Activated T-cell treated with anti-CD3 and anti-CD28 coated beads for 48 hours (primary cell): ENCODE measurements at places on chromosomes 13 and 19.
A peak's percentile ranks its signal among the peaks of the same experiment; 100 is the strongest.

- peak; percentile 46 for DNase-seq
These were observed 1.4 kb upstream of the ZNF414 start for GRCh38 chr19:8515317-8515716.

DNA sequence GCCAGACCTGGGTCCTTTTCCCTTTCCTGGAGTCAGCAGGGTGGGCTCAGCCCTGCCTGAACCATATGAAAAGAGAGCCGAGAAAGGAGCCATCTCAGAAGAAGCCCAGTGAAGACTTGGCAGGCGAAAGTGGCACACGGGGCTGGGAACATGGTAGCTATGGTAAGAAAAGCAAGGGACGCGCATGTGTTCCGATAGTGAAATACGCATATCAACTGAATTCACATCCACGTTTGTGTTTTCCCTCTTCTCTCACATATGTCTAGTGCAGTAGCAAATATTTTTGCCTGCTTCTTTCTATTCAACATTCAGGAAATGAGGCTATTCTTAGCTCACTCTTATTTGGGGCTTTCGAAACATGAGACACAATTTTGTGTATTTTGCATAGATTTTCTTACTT, 54.1 kb upstream of the PEG3 start:
- DNase-seq = no peak

DNA sequence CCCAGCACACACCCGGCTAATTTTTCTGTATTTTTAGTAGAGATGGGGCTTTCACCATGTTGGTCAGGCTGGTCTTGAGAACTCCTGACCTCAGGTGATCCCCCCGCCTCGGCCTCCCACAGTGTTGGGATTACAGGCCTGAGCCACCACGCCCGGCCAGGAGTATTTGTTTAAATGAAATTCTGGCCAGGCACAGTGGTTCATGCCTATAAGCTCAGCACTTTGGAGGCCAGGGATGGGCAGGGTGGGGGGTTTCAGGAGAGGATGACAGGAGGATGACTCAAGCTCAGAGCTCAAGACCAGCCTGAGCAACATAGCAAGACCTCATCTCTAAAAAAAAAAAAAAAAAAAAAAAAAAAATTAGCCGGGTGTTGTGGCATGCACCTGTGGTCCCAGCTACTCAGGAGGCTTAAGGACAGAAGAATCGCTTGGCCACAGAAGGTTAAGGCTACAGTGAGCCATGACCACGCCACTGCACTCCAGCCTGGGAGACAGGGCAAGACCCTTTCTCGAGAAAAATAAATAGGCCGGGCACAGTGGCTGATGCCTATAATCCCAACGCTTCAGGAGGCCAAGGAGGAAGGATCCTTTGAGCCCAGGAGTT, 8.2 kb upstream of the DHDH start:
- no peak for DNase-seq

DNA sequence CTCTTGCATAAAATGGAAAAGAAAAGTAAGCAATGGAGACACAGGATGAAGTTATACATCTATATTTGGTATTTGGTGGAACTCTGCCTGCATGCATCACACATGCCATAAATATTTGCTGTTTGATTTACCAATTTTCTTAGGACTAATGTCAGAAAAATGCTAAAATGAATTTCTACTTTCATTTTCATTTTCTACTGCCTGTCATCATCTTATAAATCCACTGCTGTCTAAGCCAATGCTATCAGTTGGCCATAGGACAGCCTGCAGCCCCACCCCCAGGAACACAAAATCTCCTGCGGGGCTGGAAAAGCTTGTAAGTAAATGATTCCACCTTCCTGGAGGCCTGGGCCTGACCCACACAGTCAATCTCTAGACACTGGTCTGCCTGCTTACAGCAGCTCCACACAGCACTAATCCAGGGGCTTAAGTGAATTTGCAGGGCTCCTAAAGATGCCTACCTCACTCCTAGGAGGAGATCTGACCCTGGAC, 122.0 kb downstream of the ENOX1 start:
- no peak for DNase-seq

DNA sequence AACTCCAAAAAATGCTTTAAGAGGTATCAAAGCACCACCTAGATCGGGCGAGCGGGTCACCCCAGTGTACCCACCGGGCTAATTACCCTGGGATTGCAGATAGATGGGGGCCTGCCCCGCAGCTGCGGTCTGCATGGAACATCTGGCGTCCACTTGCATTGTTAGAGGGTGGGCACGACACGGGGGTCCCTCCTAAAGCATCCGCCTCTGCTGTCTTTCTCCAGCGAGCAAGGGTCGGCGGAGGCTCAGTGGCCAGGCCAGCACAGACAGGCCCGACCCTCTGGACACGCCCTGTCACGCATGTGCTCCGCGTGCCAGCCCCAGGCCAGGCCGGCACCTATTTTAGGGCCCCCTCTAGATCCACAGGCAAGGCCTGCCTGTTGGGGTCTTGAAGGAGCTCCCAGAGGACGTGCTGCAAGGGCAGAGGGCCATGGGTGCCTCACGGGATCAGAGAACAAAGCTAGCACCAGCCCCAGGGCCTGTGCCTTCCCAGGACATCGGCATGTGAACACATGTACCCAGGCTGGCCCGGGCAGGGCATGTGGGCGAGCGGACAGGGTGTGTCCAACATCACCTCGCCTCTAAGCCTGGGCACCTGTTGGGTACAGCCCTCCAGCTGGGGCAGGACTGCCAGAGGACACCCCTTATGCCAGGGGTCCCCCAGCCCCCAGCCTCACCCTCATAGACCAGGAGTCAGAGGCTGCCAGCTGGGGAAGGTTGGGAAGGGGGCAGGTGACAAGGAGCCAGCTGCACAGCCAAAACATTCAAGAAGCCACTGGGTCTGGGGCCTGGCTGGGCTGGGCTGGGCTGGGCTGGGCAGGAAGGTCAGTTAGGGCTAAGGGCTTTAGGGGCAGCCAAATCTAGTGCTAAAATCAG, 35.6 kb upstream of the NANOS3 start:
- no peak for DNase-seq

DNA sequence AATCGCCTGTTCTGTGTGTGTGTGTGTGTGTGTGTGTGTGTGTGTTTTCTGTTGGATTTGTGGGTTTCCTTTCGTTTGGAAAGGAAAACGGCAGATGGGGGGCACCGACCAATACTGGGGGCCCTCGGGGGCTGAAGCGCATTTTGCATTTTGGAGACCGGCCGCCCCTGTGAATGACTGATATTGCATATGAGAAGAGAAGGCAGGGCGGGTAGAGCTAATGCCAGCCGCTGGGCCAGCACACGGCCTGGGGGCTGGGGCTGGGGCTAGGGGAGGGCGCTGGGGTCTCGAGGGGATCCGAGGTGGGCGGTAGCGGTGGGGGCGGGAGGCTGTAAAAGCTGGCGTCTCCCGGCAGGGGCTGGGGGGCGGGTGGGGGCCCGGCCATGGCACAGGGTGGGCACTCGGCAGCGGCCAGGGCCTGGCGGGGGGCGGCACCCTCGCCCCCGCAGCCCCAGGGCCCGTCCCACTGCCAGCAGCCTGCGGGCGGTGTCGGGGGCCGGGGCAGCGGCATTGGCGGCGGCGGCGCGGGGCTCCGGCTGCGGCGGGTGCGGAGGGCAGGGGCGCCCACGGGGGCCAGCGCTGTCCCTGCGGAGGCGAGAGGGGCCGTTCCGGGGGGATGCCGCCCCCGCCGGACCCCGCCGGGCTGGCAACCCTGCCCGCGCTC, 11.2 kb downstream of the ANO8 start:
- no peak for DNase-seq

DNA sequence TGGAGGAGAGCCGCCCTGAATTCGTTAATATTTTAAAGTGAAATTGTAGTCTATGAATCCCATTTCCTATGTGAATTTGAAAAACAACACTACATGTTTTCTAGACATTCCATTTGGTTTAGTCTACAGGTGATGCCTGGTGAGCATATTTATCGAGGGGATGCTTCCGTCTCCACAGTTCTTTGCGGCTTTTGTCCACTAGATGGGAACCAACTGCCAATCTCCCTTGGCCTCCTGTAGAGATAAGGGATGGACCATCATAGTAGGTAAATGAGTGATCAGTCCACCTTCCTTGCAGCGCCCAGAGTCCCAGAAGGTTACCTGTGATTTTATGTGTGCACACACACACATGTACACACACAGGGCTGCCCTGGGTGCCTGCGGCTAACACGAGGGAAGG, 289.8 kb upstream of the SOX21 start:
- DNase-seq = no peak

GRCh38 chr13:99279637-99280036, 21.5 kb upstream of the GPR18 start:
- DNase-seq = no peak

DNA sequence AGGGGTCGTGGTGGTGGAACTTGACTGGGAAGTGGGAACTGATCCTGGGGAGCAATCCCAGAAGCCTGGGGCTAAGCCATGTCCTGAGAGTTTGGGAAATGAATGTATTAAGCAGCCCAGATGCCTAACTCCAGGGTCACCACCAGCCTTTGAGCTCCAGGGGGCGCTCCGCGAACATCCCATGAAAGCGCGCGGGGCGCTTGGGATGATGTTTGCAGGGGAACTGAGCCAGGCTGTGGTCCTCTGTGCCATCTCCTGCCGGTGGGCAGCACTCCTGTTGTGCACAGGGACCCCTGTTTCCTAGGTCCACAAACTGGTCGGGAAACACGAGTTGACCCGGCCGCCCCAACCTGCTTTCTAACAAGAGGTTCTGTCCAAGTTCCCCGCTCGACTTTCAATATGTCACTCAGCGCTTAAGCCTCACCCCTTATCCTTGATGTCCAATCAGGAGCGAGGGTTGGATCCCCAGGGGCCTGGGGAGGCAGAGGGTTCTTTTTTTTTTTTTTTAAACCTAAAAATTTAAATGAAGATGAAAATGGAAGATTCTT, 14.4 kb downstream of the LEUTX start:
- DNase-seq = peak; percentile 67

- DNase-seq = no peak
These were observed 16.3 kb upstream of the ASF1B start for GRCh38 chr19:14152713-14153112.

DNA sequence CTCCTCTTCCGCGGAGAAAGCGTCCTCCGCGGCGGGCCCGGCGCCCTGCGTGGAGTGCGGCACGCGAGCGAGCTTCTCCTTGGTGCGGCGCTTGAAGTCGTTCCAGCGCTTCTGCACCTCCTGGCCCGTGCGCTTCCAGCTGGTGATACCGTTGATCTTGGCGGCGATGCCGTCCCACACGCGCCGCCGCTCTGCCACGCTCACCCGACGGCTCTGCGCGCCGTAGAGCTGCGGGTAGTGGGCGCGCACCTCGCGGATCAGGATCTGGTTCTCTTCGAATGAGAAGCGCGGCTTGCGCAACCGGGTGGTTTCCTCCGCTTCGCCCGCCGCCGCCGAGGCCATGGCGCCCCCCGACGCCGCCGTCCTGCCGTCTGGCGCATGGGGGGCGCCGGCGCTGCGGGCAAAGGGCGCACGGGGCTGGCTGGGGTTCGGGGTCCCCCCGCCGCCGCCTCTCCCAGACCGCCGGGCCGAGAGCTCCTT, 941 bp downstream of the MYPOP start:
- peak; percentile 36 for DNase-seq

- DNase-seq = no peak
These were observed 15.7 kb downstream of the FEM1A start for GRCh38 chr19:4807188-4807587.

DNA sequence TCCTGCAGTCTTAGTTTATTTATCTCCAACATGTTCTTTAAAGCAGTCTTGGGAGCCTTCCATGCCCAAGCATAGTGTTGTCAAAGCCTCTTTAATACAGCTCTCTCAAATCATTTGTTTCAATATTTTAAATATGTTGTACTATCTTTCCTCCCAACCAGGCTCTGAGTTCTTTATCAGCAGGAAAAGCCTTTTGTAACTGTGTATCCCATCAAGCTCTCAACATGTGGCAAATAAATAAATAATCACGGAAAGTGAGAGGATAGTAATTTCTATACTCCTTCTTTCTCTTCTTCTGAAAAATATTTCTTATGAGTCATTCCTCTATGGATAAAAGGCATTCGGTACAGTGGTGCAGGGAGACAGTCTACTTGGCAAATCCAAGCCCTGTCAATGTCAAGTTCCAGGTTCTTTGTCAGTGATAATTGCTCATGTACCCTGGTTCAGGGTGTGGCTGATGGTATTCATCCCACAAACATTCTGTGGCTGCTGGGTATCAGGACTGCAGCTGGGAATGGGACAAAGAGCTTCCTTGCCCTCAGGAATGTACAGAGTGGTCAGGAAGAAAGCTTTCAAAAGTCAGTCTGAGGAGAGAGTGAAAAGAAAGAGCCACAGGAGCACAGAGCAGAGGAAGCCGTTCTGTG, 384.3 kb downstream of the EFNB2 start:
- DNase-seq = no peak

- peak; percentile 94 for DNase-seq
These were observed 2.9 kb downstream of the IER2 start for GRCh38 chr19:13152974-13153568.

DNA sequence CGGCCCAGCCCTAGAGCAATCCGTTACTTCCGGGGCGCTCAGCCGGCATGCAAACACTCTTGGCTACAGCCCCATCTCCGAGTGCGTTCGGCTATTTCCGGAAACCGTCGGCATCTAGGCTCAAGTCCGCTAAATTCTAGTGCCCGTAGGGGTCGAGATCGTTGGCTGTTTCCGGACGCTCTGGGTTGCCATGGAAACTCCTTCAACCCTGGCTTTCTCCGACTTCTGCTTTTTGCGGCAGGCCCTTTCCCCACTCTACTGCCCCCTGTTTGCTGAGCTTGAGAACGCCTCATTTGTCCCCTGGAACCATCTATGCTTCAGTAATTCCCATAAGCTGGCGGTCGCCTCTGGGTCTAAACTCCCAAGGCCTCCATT, 534 bp upstream of the PIK3R2 start:
- peak; percentile 97 for DNase-seq

DNA sequence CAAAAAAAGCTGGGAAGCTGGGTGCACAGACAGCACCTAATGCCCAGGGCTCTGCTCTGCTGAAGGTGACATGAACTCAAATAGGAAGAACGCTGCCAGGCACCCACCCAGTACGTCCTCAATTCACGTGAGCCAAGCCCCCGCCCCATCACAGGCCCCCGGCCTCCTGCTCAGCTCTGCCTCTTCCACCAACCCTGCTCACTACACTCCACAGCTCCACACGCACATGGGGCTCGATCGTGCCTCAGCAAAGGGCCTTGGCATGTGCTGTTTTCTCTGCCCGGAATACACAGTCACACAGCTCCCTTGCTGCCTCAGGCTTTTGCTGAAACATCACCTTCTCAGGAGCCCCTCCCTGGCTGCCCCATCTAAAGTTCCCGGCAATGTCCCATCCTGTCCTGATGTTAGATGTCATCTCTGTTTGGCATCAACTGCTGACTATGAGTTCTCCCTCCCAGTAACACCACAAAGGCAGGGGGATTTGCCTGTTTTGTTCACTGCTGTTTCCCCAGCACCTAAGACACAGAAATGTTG, 2.3 kb downstream of the ATP13A1 start:
- DNase-seq = no peak

DNA sequence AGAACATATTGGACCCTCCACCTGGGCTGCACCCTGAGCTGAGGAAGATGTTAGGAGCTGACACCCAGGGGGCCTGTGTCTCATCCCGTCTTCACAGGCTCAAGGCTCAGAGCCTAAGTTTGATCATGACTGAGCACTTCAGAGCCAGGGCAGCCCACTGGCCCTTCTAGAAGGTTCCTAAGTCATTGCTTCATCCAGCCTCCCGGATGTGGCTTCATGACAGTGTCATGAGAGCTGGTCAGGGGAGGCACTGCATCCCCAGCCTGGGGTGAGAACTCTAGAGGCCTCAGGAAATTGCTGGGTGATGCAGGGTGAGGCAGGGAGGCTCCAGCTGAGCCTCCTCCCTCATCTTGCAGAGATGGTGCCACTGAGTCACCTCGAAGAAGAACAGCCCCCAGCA, 24.9 kb upstream of the PIK3R2 start:
- DNase-seq = no peak
